Activated CD4-positive, alpha-beta memory T cell treated with anti-CD3 and anti-CD28 coated beads for 36 hours (primary cell): ENCODE measurements at places on chromosomes 4 and X.

GRCh38 chr4:25123236-25123635 lies 37.0 kb downstream of the SEPSECS start:
- DNase-seq: peak; percentile 22

DNA sequence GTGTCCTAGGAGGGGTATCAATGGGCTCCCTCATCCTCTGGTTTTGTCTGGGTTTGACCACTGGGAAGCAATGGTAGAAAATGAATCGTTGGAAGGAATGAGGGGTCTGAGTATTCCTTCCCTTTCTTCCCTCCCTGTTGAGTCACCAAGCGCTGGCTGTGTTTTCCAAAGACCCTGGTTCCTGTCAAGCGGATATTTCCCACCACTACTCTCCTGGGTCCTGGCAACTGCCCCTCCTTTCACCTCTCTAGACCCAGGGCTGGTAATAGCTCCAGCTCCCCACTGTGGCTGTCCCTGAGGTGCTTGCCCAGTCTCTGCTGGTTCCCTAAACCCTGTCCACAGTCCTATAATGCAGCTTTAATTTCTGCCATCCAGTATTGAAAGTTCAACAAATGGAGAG lies 22.2 kb downstream of the SMIM43 start:
- no peak for DNase-seq

DNA sequence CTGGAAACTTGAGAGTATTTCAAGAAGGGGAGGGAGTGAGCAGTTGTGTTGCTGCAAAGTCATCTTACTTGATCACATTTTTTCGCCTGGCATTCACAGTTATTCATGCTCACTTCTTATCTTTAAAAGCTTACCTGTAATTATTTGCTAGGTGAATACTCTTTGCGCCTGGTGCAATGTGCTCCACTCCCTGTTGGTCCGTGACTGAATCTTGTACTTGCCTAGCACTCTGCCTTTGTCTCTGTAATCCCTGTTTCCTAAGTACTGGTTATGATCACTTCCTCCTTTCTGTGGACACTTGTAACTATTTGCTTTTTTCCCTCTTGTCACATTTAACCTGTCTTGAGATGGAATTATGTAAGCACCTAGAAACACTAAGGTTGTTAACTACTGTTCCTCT lies 5.8 kb downstream of the BMP2K start:
- DNase-seq: no peak

- DNase-seq: no peak
These were observed 108.1 kb downstream of the UCHL1 start for GRCh38 chr4:41364876-41365275.

DNA sequence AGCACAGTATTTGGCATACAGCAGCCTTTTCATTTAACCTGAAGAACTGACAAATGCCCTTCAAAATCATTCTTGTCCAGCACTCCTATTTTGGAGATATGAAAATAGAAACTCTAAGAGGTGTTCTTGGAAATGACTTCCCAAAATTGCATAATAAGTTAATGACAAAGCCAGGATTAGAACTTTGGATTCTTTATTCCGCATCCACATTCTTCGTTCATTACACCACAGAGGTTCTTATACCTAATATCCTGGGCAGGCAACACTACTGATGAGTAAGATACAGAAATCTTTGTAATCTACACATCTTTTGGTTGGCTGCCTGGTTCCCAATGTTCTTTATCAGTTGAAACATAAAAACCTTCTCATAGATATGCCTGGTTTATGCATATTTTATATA lies 5.9 kb downstream of the COL25A1 start:
- no peak for DNase-seq

- no peak for DNase-seq
These were observed 119.2 kb upstream of the MAB21L2 start for GRCh38 chr4:150462743-150463142.

DNA sequence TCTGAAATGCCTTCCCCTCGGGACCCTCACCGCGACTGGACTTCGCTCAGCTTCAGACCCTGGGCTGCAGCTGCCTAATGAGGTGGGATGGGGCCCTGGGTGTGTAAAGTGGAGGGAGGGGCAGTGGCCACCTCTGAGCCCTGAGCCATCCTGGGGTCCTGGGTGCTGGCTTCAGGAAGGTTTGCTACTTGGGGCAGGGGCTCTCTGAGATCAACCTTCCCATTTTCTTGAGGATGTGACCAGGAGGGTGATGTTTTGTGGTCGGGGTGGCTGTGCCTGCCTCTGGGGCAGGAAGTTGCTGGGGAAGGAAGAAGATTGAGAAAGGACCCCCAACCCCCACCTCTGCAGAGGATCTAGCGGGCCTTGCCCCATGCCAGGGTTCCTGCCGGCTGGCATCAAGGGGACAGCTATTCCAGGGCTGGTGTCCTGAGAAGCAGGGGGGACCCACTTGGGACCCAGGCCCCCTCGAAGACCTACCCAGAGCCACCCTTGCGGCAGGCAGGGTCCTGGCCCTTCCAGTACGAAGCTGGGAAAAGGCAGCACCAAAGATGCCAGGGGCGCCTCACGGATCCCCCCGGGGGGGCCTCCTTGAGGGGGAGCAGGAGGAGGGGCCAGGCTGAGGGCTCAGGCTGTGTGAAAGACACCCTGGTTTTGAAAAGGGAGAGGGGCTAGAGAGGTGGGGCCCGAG lies 6.5 kb downstream of the SH3BP2 start:
- no peak for DNase-seq

GRCh38 chrX:17668929-17669328 lies 68.4 kb upstream of the SCML1 start:
- DNase-seq: no peak

DNA sequence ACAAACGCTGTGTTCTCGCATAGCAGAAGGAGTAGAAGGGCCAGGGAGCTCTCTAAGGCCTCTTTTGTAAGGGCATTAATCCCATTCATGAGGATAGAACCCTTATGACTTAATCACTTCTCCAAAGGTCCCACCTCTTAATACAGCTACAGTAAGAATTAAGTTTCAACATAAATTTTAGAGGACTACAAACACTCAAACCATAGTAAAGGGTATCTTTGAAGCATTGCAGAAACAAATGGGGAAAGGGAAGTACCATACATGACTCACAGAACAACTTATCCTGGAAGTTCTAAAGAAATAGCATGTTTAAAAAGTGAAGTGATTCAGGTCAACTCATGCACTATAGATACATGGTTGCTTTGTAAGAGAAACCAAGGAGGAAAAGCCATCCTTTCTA lies 680.8 kb downstream of the RPA4 start:
- DNase-seq: no peak

GRCh38 chr4:149999485-150000074 lies 78.7 kb upstream of the DCLK2 start:
- DNase-seq: no peak

GRCh38 chr4:8547108-8547911 lies 32.9 kb upstream of the GPR78 start:
- no peak for DNase-seq

DNA sequence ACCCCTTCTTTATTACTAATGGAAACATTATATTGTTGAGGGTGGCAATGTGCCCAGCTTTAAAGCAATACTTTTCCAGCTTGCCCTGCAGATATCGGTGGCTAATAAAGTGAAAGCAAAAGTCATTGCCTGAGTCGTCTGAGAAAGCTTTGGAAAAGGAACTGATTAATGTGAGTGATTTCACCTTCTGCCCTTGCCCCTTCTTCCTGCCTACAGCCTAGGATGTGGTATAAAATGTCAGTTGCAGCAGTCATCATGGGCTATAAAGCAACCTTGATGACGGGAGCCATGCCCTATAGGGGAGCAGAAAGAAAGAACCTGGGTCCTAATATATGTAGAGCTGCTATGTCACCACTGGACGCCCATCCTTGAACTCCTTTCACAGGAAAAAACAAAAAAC lies 132.4 kb upstream of the USP9X start:
- DNase-seq: peak; percentile 27

- no peak for DNase-seq
These were observed 882 bp upstream of the STIM2 start for GRCh38 chr4:26859762-26860156.

GRCh38 chrX:71953946-71954345 lies 43.3 kb downstream of the NHSL2 start:
- DNase-seq: no peak

DNA sequence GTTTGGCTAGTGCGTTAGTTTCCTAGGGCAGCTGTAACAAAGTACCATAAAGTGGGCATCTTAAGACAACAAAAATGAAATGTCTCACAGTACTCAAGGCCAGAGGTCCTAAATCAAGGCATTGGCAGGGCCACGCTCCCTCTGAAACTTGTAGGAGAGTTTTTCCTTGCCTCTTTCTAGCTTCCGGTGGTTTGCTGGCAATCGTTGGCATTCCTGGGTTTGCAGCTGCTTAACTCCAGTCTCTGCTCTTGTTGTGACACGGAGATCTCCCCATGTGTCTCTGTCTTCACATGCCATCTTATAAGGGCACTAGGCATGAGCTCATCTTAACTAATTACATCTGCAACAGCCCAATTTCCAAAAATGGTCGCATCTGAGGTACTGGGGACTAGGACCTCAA lies 362.0 kb upstream of the BOD1L1 start:
- DNase-seq: no peak

- no peak for DNase-seq
These were observed 153.3 kb upstream of the USP9X start for GRCh38 chrX:40931921-40932320.

GRCh38 chr4:3402491-3403347 lies 39.0 kb upstream of the HGFAC start:
- no peak for DNase-seq

DNA sequence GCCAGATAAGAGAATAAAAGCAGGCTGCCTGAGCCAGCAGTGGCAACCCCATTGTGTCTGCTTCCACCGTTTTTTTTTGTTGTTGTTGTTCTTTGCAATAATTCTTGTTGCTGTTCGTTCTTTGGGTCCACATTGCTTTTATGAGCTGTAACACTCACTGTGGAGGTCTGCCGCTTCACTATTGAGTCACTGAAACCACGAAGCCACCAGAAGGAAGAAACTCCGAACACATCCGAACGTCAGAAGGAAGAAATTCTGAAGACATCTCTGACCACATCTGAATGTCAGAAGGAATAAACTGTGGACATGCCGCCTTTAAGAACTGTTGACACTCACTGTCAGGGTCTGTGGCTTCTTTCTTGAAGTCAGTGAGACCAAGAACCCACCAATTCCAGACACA lies 110.5 kb downstream of the PCDH18 start:
- no peak for DNase-seq

DNA sequence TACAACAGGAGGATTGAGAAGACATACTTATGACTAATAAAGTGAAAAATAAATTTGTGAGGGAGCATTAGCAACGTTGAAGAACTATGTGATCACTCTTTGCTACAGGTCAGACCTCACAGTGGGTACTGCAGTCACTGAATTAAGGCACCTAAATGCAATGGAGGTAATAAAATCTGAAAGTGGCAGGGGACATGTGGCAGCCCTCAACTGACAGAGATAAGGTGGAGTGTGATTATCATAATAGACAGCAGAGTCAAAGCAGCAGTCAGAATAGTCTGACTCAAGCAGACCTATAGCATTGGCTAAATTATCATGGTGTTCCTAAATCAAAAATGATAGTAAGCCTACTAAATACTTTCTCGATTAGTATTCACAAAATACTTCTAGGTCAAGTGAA lies 1220.5 kb downstream of the PCDH18 start:
- no peak for DNase-seq

GRCh38 chr4:159018062-159018629 lies 84.7 kb upstream of the RAPGEF2 start:
- no peak for DNase-seq

DNA sequence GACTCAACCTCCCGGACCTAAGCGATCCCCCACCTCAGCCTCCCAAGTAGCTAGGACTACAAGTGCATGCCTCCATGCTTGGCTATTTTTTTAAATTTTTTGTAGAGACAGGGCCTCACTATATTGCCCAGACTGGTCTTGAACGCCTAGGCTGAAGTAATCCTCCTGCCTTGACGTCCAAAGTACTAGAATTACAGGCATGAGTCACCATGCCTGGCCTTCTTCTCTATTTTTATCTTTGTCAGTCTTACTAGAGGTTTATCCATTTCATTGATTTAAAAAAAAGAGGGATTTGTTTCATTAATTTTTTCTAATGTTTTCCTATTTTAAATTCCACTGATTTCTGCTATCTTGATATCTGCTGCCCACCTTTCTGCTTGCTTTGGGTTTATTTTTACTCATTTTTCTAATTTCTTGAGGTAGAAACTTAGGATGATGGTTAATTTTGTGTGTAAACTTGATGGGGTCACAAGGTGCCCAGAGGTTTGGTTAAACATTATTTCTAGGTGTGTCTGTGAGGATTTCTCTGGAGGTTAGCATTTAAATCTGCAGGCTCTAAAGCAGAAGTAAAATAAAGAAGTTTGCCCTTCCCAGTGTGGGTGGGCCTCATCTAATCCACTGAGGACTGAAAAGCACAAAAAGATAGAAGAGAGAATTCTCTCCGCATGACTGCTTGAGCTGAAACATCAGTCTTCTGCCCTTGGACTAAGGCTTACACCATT lies 116.2 kb upstream of the DCLK2 start:
- DNase-seq: no peak

DNA sequence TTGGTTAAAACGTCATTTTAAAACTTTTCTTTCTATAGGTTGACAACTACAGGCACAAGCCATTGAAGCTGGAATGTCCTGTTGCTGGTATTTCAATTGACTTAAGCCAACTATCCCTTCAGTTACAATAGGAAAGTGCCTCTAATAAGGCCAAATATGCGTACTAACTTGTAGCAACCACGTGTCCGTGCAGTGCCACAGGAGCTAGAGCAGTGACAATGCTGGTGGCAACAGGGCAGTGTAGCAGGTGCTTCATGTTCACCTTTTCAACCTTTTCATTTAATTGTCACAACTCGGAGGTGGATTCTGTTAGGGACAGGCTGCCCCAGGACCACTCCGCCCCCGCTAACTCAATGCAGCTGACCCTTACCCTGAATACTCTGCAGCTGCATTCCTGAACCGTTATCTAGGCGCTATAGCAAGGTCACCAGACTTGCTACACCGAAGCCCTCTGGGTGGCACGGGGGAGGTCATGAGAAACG lies 37.7 kb downstream of the ERVMER34-1 start:
- no peak for DNase-seq

DNA sequence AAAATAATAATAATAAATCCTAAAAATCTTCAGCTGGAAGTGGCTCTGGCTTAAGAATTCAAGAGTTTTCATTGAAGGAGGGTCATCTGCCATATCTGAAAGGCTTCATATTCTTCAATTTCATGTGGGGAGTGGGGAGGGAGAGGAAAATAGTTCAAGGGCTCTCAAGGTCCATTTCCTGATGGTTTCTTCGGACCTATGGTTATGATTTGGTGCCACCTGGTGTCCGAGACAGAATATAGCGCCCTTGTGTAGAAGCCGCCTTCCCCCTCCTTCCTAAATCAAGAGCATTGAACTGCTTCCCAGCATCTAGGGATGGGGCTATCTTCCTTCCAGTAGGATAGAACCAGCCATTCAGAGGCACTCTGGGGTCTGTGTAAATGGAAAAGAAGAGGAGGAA lies 34.3 kb downstream of the NLGN3 start:
- peak; percentile 51 for DNase-seq

DNA sequence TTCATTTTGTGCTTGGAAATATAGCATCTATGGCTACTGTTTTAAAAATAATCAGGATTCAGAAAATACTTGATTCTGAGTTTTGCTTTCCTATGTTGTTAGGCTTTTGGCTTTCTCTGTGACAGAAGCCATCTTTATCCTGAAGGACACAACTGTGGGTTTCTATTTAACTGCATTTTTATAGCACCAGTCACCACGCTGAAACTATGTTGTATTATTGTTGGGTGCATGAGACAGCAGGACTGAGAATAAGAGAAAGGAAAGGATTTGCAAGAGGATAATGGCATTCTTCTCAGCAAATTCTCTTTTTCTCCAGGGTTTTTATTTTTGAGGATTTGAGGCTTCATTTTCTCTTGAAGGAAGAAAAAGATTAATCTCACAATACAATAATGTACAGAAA lies 10.1 kb upstream of the NEUROG2 start:
- DNase-seq: no peak
